ENCODE measurements at places on chromosomes 4 and X. TPM values are rescaled to one million over a fixed set of nuclear protein-coding genes. Genes with fewer than 3 reads are reported as not detected.
A peak's percentile ranks its signal among the peaks of the same experiment; 100 is the strongest.

Gene PLP1
- total RNA-seq = not detected

Gene TRAPPC11
- 62.1 TPM for total RNA-seq

Gene MGST2
- 44.0 TPM for total RNA-seq

GRCh38 chr4:117137145-117137544 is 51.8 kb upstream of the TRAM1L1 start:
- no peak for ATAC-seq

GRCh38 chr4:24912252-24913118 is at the start of gene CCDC149:
Gene CCDC149 (minus strand): TSS chr4:24913042. CDS start chr4:24912864, 178 bp downstream.
- peak; percentile 91 for ATAC-seq

DNA sequence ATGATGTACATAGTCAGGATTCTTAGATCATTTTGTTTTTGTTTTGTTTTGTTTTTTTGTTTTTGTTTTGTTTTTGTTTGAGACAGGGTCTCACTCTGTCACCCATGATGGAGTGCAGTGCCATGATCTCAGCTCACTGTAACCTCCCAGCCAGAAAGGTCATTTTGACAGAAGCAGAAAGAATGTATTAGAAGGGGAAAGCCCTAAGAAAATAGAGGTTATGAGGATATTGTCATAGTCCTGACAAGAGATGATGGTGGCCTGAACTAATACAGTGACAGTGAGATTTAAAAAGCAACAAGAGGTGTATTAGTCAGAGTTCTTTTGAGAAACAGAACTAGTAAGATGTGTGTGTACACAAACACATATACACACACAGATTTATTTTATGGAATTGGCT is 503.3 kb downstream of the RPA4 start:
- ATAC-seq = no peak

All from motor neuron (in vitro differentiated cells).